ENCODE measurements at places on chromosomes 2 and 18. TPM values are rescaled to one million over a fixed set of nuclear protein-coding genes. Genes with fewer than 3 reads are reported as not detected.

GRCh38 chr2:191478799-191479679 is 198.9 kb upstream of the NABP1 start:
- no peaks in the 10 kb centered on the region for H3K27me3 ChIP-seq
- peak; percentile 51 for DNase-seq
- no peaks in the 10 kb centered on the region for H3K36me3 ChIP-seq
- no peak overlapping the region for H3K27ac ChIP-seq
- H3K4me1 ChIP-seq: peaks cover 6% of the 10 kb centered on the region
- H3K4me3 ChIP-seq: no peak overlapping the region

GRCh38 chr2:86094229-86094628 is 11.5 kb downstream of the POLR1A start:
- DNase-seq: no peak
- H3K27ac ChIP-seq: no peak overlapping the region
- no peaks in the 10 kb centered on the region for H3K36me3 ChIP-seq
- H3K4me1 ChIP-seq: peaks cover 2% of the 10 kb centered on the region
- no peaks in the 10 kb centered on the region for H3K27me3 ChIP-seq
- H3K4me3 ChIP-seq: no peak overlapping the region

DNA sequence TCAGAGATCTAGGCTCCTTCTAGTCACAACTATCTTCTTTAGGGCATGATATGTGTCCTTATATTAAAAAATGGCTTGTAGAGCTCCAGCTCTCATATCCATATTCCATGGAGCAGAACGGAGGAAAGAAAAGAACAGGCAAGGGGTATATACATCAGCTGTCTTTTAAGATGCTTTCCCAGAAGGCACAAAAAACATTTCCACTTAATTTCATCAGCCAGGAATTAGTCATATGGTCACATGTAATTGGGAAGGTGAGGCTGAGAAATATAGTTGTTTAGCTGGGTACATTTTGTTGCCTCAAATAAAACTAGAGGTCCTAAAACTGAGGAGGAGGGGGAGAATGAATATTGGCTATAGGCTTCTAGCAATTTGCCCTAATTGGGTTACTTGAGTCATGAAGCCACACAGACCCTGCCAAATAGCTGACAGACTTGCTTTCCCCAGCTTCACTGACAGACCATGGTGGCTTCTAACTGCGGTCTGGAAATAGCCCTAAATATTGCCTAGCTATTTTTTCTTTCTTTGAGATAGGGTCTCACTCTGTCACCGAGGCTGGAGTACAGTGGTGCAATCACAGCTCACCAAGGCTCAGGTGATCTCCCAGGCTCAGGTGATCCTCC is 20.0 kb downstream of the MAIP1 start:
- no peaks in the 10 kb centered on the region for H3K27me3 ChIP-seq
- no peak for DNase-seq

DNA sequence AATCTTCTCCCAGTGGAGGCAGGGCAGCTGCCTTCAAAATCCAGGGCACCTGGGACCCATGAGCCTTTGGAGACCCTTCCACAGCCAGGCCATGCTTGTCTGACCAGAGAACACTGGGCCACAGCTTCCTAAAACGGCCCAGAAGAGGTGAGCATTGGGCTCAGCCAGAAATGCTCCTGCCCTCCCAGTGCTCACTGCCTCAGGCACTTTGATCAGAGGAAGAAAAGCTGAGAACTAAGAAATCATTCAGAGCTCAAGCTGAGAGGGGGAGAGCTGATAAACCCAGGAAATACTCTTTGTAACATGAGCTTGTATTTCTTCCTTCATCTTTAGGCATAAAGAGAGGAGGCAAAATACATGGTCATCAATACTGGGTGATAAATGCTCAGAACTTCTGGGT is 365.5 kb upstream of the KLHL29 start:
- no peak overlapping the region for H3K4me3 ChIP-seq
- no peak overlapping the region for H3K27ac ChIP-seq
- no peaks in the 10 kb centered on the region for H3K4me1 ChIP-seq
- no peak for DNase-seq

DNA sequence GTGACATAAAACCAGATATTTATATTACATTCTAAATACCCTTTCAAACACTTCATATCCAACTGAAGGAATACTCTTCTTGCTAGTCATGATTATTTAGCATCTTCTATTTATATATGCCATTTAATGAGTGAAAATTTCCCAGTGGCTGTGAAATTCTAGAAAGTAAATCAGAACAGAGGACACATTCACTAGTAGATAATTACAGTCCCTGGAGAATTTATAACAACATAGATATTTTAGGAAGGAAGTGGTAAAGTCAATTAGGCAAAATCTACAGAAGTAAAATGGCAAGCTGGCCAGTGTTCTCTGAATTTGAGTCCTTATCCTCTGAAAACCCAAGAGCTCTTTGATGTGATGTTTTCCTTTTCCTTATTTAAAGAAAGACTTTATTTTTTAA is 121.8 kb downstream of the PMAIP1 start:
- H3K4me3 ChIP-seq: no peak overlapping the region
- no peak for DNase-seq
- H3K4me1 ChIP-seq: no peaks in the 10 kb centered on the region
- no peaks in the 10 kb centered on the region for H3K27me3 ChIP-seq
- no peak overlapping the region for H3K27ac ChIP-seq
- H3K36me3 ChIP-seq: no peaks in the 10 kb centered on the region

DNA sequence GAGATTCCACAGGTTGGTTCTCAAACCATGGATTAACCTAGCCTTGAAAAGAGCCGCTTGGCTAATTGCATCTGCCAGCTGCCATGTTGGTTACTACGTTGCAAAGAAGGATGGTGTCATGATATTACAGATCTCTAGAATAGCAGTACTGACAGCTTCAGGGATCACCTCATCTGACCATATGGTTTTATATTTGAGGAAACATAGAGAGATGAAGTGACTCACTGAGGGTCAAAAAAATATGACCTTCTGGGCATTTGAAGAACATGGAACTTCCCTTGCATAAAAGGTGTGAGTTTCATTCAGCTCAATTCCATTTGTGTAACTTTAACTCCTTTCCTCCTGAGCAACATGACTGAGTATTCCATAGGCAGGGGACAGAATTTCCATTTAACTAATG is 242.3 kb downstream of the SETBP1 start:
- no peak for DNase-seq
- no peaks in the 10 kb centered on the region for H3K27me3 ChIP-seq

DNA sequence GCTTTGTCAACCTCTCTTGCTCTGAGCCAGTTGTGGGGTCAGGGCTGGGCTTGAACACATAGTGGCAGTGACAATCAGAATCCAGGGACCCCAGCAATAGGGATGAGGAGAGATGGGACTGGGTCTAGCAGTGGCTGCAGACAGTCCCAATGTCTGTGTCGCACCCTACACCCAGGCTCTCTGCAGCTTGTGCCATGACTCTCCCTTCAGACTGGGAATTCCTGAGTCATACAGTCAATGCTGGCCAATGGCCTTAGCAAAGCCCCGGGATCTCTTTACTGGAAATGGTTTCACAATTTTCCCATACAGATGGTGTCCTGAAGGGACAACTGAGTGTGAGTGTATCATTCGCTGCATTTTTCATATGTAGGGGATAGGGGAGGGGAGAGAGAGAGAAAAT is 74.2 kb upstream of the CELF4 start:
- DNase-seq: no peak
- H3K36me3 ChIP-seq: no peaks in the 10 kb centered on the region
- no peaks in the 10 kb centered on the region for H3K4me1 ChIP-seq

- peak; percentile 27 for DNase-seq
- no peak overlapping the region for H3K4me3 ChIP-seq
Measured at GRCh38 chr2:29114586-29114945, 649 bp upstream of the CLIP4 start.

DNA sequence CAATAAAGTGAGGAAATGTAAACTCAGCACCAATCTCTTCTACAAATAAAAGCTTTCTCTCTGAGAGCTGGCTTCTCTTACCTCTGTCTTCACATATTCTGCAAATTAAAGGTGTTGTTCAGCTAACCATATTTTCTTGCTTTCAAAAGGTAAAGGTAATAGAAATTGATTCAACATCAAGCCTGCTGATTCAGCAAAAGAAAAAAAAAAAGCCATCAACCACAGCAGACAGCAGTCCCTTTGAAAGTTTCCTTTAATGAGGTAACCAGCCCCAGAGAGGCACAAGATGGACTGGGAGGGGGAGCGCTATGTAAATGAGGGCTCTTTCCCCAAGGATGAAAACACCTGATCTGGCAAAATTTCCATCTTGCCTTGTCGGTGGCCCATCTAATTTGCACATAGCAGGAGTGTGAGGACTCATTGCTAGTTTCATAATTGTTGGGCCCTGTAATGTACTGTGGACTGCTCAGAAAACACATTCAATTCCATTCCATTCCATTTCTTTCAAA is 154.9 kb upstream of the SOX11 start:
- no peaks in the 10 kb centered on the region for H3K4me1 ChIP-seq
- H3K36me3 ChIP-seq: no peaks in the 10 kb centered on the region
- H3K27ac ChIP-seq: no peak overlapping the region
- DNase-seq: no peak
- H3K27me3 ChIP-seq: no peaks in the 10 kb centered on the region

DNA sequence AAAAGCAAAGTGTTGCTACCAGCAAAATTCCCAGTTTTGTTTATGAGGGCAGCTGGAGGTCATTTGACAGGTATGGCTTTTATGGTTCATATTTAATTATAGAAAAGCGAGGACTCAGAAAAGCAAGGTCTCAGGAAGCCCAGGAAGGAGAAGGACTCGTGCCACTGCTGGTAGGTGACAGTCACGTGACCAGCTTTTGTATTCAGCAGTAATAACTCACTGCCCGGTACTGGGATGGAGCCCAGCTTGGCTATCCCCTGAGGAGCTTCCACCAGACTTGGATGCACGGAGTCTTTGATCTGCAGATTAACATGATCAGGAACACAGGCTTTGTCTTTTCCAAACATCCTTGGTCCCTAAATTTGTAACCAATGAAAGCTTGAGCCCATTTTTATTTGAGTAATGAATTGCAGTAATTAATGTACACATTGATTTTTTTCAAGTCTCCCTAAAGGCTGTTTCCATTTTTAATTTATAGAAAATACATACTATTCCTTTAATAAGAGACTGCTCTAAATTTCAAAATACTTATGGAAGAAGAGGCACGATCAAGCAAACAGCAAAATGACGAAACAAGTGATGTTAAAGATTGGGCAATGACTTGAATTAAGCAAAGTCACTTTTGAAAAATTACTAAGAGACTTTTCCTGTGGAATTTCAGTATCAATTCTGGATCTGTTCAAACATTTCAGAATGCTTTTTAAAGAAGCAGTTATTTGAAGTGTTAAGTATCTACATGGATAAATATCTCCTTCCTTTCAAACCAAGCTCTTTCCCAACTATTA is 251.7 kb upstream of the HNRNPA3 start:
- H3K4me3 ChIP-seq: no peak overlapping the region
- no peak for DNase-seq
- no peaks in the 10 kb centered on the region for H3K27me3 ChIP-seq
- no peaks in the 10 kb centered on the region for H3K4me1 ChIP-seq
- no peak overlapping the region for H3K27ac ChIP-seq

DNA sequence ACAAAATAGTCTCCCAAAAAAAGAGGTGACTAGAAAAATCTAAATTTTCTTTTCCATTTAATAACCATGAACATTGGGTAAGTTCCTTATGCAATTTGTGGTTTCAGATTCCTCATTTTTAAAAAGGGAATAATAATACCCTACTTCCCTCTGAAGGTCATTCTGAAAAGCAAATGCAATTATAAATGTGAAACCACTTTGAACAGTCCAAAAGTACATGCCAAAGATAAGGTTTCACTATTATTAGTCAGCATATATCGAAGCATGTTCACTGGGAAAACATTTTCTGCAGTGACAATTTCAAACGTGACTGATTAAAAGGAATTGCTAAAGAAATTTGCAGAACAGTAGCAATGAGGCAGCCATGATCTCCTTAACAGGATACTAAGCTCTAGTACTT is 100.1 kb upstream of the RNF152 start:
- no peaks in the 10 kb centered on the region for H3K36me3 ChIP-seq
- H3K27ac ChIP-seq: no peak overlapping the region
- no peaks in the 10 kb centered on the region for H3K27me3 ChIP-seq
- no peak overlapping the region for H3K4me3 ChIP-seq
- DNase-seq: no peak
- peaks cover 7% of the 10 kb centered on the region for H3K4me1 ChIP-seq

DNA sequence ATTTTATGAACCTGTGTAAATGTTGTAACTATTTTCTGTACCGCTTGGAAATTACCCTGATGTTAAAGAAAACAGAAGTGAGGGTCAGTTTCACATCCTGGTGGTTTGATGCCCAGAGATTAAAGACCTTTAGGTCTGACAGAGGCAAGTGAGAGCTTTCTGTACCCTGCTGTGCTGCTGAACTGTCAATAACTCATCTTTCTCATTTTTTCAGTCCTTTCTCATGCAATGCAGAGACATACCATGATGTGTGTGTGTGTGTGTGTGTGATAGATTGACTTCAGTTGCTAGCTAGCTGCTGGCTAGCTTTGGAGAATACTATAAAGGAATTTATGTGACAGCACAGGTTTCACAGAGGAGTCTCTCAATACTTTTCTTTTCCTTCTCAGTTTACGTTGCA is 2025.6 kb upstream of the LRRTM1 start:
- no peak for DNase-seq
- H3K4me1 ChIP-seq: no peaks in the 10 kb centered on the region
- no peaks in the 10 kb centered on the region for H3K36me3 ChIP-seq
- H3K4me3 ChIP-seq: no peak overlapping the region

Gene OR6B3
- not detected for total RNA-seq

Gene HOXD11
- not detected for total RNA-seq

Gene MATN3
- 0.34 TPM for total RNA-seq

Gene MALL
- 9.2 TPM for total RNA-seq
